ENCODE measurements at places on chromosomes 12 and 14. TPM values are rescaled to one million over a fixed set of nuclear protein-coding genes. Genes with fewer than 3 reads are reported as not detected.

Gene CPNE8
- 12.5 TPM for total RNA-seq

Gene PMCH
- not detected for total RNA-seq

Gene PMEL
- total RNA-seq: 7.1 TPM

Gene FBRSL1
- total RNA-seq: 9.0 TPM

Gene SLC6A13
- not detected for total RNA-seq

Gene MGAT2
- total RNA-seq: 51.8 TPM

Gene KCNA1
- total RNA-seq: not detected

Gene IL31
- not detected for total RNA-seq

Gene ASCL1
- not detected for total RNA-seq
